ENCODE measurements at places on chromosomes 3 and 15. TPM values are rescaled to one million over a fixed set of nuclear protein-coding genes. Genes with fewer than 3 reads are reported as not detected.

The ZNF80 gene
- total RNA-seq, result 0.53 TPM

The BTLA gene
- total RNA-seq, result 21.3 TPM

The RCN2 gene
- 24.6 TPM for total RNA-seq

The NSUN3 gene
- 19.4 TPM for total RNA-seq

The IL5RA gene
- total RNA-seq, result 1.5 TPM

The CTXN2 gene
- total RNA-seq, result not detected

The ZBTB20 gene
- 23.1 TPM for total RNA-seq

The PLIN1 gene
- total RNA-seq, result 1.3 TPM

The UBAP1L gene
- 6.3 TPM for total RNA-seq

The DNAH12 gene
- 0.26 TPM for total RNA-seq

The PSTPIP1 gene
- 141 TPM for total RNA-seq

The GATM gene
- total RNA-seq, result 1.2 TPM

The ZNF774 gene
- total RNA-seq, result 0.60 TPM

Measured in activated T-cell treated with anti-CD3 and anti-CD28 coated beads, Interleukin-2, amount 50 U/mL, for 72 hours (primary cell).